Stimulated activated CD8-positive, alpha-beta memory T cell treated with anti-CD3 and anti-CD28 coated beads, Interleukin-4, amount 100 ng/mL, for 1 hour (primary cell): ENCODE measurements at places on chromosomes 7 and 10.

DNA sequence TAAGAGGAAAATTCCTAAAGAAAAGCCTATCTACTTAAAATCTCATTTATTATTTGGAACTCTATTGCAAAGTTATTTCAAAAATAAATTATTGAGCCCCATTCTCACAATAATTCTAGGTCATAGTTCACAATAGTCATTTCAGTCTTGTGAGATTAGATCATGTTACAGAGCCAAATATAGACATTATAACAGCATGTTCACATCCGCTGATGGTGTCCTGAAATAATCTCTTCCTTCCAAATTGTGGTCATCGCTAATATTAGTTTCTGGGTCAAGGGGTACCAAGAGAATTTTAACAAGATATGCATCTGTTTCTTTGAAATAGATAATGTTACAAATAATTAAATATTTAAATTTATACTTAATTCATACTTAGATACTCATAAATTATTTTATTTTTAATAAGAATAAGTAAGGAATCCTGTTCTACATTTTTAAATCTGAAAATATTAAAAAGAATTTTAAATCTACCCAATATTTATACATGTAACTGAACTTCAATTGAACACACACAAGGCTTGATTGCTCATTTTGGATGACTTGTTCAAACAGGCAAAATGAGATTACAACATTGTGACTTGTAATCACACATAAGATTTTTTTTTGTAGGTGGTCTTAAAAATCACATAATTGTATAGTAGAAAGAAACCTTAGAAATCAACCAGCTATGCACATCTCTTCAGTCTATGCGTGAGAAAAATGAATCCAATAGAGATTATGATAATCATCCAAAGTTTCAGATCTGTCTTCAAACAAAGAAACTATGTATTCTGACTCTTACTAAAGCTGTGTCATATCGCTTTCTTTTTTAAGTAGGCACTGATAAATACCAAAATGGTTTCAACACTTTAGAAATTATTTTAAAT lies 13.1 kb downstream of the GNAT3 start:
- no peak for DNase-seq

- DNase-seq, result no peak
Observed at GRCh38 chr7:85285527-85285926, 98.7 kb upstream of the SEMA3D start.

GRCh38 chr10:43774234-43774769 lies 125.6 kb upstream of the ZNF32 start:
- DNase-seq, result no peak

GRCh38 chr10:5945190-5945509 lies 32.2 kb downstream of the IL15RA start:
- DNase-seq, result no peak

GRCh38 chr10:106956216-106956915 lies 208.1 kb downstream of the SORCS1 start:
- DNase-seq, result no peak

GRCh38 chr10:111551001-111551400 lies 474.2 kb downstream of the ADRA2A start:
- DNase-seq, result no peak

DNA sequence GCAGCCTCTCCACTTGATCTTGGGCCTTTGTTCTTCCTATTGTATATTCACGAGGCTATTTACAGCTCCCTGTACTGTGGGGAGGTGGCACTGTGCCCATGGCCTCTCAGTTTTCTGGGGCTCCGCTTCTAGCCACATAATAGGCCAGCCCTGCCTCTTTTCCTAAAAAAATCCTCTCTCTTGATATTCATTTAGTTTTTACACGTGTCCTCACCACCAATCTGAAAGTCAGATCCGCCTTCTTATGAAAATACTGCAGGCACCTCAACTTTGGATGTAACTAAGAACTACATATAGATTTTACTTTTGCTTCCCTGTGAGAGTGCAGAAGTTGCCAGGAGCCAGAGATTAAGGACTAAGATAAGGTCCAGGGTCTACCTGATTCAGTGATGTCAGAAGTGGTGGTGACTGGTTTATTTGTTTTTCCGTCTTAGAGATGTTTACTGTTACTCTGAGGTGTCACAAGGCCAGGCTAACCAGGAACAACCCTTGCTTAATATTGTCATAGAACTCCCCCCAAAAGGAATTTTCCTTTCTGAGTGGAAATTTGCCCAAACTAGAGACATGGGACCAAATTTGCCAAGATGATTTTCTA lies 7.8 kb downstream of the BAMBI start:
- no peak for DNase-seq

- no peak for DNase-seq
Observed at GRCh38 chr10:55734112-55734511, 626.9 kb downstream of the ZWINT start.

GRCh38 chr10:82037076-82037475 lies 162.1 kb downstream of the NRG3 start:
- no peak for DNase-seq

- no peak for DNase-seq
Observed at GRCh38 chr10:84293171-84293570, 35.2 kb upstream of the CCSER2 start.

GRCh38 chr7:129824291-129825208 lies 128.2 kb downstream of the UBE2H start:
- DNase-seq, result no peak

GRCh38 chr7:142298627-142299026 lies 40.8 kb upstream of the PRSS58 start:
- DNase-seq, result no peak

- no peak for DNase-seq
Observed at GRCh38 chr10:1289591-1289990, 233.4 kb downstream of the WDR37 start.
